ENCODE measurements at places on chromosomes 4 and X.
A peak's percentile ranks its signal among the peaks of the same experiment; 100 is the strongest.

GRCh38 chr4:153345012-153345981, 809 bp downstream of the MND1 start:
- peak overlapping the region; percentile 79 for H3K4me3 ChIP-seq
- H3K4me1 ChIP-seq = peaks cover 23% of the 10 kb centered on the region
- H3K27me3 ChIP-seq = peaks cover 12% of the 10 kb centered on the region
- H3K27ac ChIP-seq = peak overlapping the region; percentile 85

GRCh38 chr4:123996718-123997510, 600.3 kb downstream of the SPRY1 start:
- H3K27ac ChIP-seq = no peak overlapping the region
- no peak for DNase-seq
- no peaks in the 10 kb centered on the region for H3K27me3 ChIP-seq
- no peaks in the 10 kb centered on the region for H3K36me3 ChIP-seq
- H3K4me3 ChIP-seq = no peak overlapping the region

DNA sequence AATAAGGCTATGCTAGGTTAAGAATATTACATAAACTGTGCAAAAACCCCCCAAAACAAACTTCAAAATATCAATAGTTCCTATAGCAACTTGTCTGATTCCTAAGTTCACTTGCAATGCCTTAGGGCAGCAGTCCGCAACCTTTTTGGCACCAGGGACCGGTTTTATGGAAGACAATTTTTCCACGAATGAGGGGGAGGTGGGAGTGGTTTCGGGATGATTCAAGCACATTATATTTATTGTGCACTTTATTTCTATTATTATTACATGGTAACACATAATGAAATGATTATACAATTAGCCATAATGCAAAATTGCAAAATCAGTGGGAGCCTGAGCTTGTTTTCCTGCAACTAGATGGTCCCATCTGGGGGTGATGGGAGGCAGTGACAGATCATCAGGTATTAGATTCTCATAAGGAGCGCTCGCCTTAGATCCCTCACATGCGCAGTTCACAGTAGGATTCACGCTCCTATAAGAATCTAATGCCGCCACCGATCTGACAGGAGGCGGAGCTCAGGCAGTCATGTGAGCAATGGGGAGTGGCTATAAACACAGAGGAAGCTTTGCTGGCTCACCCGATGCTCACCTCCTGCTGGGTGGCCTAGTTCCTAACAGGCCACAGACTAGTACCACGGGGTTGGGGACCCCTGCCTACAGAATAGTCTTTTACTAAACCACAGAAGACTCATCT, 39.7 kb downstream of the ACOX3 start:
- no peak overlapping the region for H3K4me3 ChIP-seq
- H3K4me1 ChIP-seq = no peaks in the 10 kb centered on the region
- DNase-seq = no peak

GRCh38 chr4:110412354-110413065, 63.4 kb upstream of the ENPEP start:
- H3K27ac ChIP-seq = no peak overlapping the region
- H3K36me3 ChIP-seq = peaks cover 1% of the 10 kb centered on the region
- no peaks in the 10 kb centered on the region for H3K27me3 ChIP-seq
- H3K4me3 ChIP-seq = peak overlapping the region; percentile 35
- DNase-seq = no peak

DNA sequence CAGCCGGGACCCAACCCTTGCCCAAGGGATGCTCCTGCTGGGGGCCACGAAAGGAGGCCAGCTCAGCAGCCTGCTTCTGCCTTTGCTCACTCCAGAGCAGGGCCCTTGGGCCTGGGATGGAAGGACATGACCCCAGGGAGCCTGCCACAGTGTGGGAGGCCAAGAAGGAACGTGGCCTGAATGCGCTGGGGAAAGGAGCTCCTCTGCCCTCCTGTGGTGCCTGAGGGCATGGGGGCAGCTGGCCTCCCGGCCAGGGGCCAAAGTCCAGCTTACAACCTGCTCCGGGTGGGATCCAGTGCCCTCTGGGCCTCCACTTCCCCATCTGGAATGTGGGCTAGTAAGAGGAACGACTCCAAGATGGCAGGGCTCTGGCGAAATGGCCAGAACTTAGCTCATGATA, 2.0 kb upstream of the ATP2B3 start:
- no peak overlapping the region for H3K4me3 ChIP-seq
- peaks cover 31% of the 10 kb centered on the region for H3K27me3 ChIP-seq
- H3K4me1 ChIP-seq = no peaks in the 10 kb centered on the region
- H3K27ac ChIP-seq = no peak overlapping the region
- no peak for DNase-seq

DNA sequence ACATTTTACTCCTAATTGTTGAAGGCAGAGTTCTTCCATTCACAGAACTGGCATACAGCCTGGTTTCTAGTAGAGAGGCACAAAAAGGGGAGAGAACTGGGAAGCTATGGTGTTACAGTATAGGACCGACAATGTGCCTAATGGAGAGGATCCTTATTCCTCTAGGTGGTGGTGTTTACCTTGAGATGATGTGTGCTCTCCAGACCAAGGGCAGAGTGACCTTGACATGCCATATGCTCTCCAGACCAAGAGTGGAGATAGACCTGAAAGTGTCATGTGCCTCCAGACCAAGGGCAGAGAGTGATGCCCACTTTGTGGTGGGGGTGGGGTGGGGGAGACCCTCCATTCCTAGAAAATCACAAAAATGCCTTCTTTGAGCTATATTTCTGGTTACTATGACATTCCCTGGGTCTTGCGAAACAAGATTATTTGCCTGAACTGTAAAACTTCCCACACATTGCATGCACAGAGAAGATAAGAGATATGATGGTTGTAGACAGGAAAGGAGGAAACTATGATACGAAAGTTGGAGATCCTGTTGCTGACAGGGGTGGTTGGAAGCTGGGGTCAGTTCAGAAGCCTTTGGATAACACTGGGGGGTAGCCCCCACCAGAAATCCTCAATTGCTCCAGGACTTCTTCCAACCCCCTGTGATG, 119.7 kb downstream of the TEX13C start:
- no peak overlapping the region for H3K27ac ChIP-seq
- DNase-seq = no peak
- H3K4me3 ChIP-seq = no peak overlapping the region
- H3K4me1 ChIP-seq = no peaks in the 10 kb centered on the region
- no peaks in the 10 kb centered on the region for H3K27me3 ChIP-seq

DNA sequence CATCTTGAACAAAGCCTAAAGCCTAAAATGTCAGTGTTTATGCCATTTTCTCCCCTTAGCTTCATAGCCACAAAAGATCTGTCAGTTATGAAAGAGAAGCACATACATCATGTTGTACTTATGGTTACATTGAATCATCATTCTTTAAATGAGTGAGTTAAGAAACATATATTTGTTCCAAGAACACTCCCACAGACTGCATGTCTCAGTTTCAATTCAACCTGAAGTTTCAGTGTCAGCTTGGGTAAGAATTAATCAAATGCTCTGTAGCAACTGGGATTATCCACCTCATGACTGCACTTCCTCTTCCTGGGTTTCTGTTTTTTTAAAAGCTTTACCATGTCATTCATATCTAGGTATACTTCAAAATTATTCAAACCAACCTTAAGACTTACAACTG, 3.9 kb upstream of the TMPRSS11B start:
- no peaks in the 10 kb centered on the region for H3K27me3 ChIP-seq
- no peaks in the 10 kb centered on the region for H3K4me1 ChIP-seq
- DNase-seq = no peak
- no peak overlapping the region for H3K4me3 ChIP-seq

- peaks cover 1% of the 10 kb centered on the region for H3K36me3 ChIP-seq
Measured at GRCh38 chrX:19372547-19373331, 29.0 kb downstream of the PDHA1 start.

DNA sequence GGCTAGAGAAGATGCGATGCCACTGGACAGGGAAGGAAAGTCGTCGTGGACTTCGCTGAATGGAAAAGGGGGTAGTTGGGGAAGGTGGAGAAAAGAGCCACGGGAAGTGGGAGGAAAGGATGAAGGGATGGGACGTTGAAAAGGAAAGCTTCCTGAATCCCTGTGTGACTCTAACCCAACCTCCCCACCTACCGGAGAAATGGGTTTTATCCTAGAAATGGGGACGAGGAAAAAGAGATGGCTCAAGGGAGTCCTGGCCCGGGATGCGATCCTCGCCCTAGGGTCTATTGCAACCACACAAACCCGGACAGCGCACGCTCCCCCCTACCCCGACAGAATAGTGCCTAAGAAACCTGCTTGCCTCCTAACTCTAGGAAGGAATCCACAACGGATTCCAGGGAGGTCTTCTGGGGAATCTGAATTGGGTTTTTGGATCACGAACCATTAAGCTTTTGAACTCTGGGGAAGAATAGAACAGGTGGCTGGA, 738 bp upstream of the TSPAN5 start:
- H3K27ac ChIP-seq = no peak overlapping the region
- H3K36me3 ChIP-seq = no peaks in the 10 kb centered on the region
- no peak for DNase-seq

DNA sequence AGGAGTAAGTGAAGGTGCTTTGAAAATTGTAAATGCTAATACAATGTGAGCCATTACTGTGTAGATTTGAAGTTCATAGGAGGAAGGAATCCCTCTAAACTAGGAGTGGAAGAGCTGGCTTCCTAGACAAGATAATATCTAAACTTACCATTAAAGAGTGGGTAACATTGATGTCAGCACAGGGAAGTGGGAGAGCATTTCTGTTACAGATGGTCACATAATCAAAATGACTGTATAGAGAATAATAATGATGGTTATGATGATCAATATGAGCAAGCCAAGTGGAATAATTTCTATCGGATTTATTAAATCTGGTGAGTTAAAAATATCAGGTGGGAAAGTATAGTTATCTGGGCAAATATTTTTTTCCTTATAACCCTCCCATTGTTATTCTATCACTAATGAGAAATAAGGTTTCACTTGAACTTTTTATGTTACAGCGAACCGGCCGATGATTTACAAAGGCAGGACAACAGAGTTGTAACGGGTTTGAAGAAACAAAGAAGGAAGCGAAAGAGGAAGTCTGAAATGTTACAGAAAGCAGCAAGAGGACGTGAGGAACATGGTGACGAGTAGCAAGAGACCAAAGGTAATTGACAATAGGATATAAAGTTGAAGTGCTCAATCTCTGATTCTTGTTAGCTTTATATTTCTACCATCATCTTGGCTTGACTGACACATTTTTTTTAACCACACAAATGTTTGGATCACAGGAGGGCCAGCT, 43.5 kb downstream of the FMR1NB start:
- no peak overlapping the region for H3K4me3 ChIP-seq
- H3K36me3 ChIP-seq = peaks cover 1% of the 10 kb centered on the region
- H3K27ac ChIP-seq = no peak overlapping the region
- no peaks in the 10 kb centered on the region for H3K4me1 ChIP-seq
- H3K27me3 ChIP-seq = no peaks in the 10 kb centered on the region

GRCh38 chr4:7078025-7078424, 10.2 kb upstream of the GRPEL1 start:
- no peak overlapping the region for H3K4me3 ChIP-seq
- H3K27ac ChIP-seq = no peak overlapping the region
- no peaks in the 10 kb centered on the region for H3K36me3 ChIP-seq
- H3K27me3 ChIP-seq = peaks cover 16% of the 10 kb centered on the region
